ENCODE measurements at places on chromosomes 12 and 14. TPM values are rescaled to one million over a fixed set of nuclear protein-coding genes. Genes with fewer than 3 reads are reported as not detected.

SFSWAP gene
- 48.6 TPM for total RNA-seq

L3HYPDH gene
- 14.7 TPM for total RNA-seq

PDZRN4 gene
- not detected for total RNA-seq

REP15 gene
- total RNA-seq: not detected

ZC2HC1C gene
- 1.7 TPM for total RNA-seq

UNC79 gene
- total RNA-seq: 0.16 TPM

USP15 gene
- 85.1 TPM for total RNA-seq

PPP1R36 gene
- not detected for total RNA-seq

CPNE6 gene
- 0.13 TPM for total RNA-seq
